OCI-M1 (cell line): ENCODE measurements at places on chromosomes 1 and 21.

DNA sequence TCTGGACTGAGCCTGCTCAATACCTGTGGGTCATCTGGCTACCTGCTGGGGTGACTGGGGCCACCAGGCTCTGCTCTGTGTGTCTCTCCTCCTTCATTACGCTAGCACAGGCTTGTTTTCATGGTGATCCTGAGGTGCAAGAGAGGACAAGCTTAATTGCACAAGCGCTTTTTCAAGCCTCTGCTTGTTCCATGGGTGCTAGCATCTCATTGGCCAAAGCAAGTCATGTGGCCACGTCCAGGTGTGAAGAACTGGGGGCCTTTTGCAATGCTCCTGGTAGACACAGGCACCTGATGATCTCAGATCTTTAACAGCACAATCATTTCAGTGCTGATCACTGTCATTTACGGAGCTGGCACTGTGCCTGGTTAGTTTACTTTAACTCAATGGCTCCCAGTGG, 114.6 kb downstream of the KAZN start:
- no peak for DNase-seq

DNA sequence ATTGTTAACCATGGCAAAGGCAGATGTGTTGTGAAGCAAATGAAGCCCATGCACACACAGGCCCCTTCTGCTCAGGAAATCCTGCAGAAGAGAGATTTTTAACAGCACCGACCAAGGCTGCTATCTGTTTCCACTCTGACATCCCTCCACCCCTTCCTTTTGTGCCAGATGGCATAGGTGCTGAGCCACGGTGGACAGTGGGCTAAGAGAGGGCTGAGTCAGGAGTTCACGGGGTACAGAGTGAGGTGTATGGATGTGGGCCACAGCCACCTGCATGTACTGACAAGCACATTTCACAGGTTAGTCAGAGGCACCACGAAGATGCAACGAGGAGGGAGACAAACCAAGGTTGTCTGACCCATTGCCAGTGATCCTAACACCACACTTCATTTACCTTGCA, 9.5 kb downstream of the RSPH1 start:
- no peak for DNase-seq

DNA sequence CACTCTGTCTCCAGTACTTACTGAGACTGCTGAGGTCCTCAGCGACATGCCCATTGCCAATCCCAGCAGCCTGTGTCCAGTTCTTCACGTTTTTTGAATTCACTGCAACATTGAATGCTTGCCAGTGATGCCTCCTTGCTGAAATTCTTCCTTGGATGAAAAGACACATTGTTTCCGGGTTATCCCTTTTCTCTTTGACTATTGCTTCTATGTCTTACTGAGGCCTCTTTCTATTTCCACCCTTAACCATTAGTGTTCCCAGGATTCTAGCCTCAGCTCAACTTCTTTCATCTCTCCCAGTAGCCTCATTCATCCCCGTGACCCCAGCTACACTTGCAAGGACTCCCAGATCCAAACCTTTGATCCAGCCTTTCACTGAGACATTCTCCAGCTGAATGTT, 46.5 kb upstream of the KIF26B start:
- DNase-seq: no peak

DNA sequence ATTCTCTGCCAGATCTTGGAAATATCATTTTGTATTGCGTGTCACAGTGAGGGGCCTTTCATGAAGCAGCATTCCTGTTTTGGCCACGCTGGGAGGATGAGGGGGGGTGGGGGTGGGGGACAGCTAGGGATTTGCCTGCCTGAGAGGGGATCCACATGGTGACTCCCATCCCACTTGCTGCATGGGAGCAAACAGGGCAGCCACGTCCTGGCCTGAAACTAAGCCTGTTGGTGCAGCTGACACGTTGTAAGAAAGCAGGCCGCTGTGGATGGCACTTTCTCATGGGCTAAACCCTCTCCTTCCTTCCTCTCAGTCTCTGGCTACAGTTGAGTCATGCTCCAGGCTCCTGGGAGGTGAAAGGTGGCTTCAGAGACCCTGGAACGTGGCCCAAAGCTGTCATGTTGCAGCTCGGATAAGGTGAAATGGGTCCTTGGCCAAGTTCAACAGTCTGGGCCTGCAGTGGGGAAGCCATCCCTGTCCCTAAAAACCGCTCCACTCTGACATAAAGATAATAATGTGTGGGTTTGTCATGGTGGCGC, 346.7 kb upstream of the VAMP3 start:
- no peak for DNase-seq

DNA sequence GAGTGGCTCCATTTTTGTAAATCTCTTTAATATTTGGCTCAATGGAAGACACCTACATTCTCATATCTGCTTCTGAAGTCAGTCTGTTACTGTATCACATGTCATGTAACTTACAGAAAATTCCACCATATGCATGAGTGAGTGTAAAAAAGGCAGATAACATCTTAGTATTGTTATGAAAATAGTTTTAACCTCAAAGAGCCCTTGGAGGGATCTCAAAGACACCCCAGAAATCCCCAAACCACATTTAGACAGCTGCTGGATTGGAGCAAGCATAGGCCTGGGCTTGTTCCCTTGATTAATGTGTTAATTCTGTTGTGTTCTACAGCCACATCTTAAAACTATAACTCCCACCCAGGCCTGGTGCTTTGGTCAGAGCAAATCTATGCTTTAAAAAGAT, 16.9 kb downstream of the MACO1 start:
- DNase-seq: no peak

- peak; percentile 85 for DNase-seq
Observed at GRCh38 chr1:154478639-154479038, 23.4 kb upstream of the TDRD10 start.

DNA sequence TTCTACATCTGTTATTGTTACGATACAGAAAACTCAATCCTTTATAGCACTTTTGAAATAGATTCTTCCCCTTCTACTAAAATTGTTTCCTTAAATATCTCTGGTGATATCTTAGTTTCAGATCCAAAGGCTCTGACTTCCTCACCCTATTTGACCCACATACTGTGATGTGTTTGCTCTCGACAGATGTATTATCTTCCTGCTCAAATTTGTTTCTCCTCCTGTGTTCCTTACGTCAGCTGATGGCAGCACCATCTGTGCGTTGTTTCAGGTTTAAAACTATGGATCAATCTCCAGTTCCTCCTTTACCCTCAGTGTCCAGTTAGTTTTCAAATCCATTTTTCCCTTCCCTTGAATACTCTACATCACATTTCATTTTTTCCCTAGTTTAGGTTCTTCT, 274.4 kb downstream of the RYR2 start:
- DNase-seq: no peak

DNA sequence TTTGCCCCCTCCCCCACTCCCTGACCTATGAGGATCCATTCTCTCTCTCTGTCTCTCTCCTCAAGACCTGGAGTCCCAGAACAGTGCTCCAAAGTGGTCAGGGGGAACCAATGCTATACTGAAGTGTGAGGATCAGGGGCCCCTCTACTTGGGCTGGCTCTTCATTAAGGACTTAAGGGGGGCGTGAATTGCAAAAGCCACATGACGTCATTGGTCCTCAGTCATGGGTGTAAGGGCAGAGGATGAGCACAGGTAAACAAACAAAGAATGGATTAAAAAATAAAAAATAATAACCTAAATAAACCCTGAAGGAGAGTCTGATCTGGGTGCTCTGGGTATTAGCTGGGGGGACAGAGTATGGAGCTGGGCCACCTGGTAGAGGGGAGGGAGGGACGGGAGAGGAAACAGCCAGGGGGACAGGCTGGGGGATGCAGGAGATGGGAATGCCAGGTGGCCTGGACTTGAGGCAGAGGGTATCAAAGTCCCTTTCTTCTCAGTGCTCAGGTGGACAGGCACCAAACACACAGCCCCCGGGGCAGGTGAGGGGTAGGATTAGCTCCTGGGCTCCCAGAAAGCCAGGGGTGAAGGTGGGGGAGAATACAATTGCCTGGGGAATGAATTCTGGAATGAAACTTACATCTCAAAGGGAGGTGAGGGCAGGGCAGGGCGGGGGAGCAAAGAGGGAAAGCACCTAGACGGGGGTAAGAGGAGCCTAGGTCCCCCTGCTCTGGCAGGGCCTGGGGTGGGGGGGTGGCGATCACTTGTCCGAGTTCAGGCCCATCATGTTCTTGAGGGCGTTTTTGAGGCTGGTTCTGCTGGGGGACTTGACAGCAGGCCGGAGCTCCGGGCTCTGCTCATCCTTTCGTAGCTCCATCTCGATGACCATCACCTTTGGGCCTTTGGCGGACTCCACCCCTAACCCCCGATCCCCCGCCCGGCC, 4.6 kb downstream of the MPZ start:
- no peak for DNase-seq

- no peak for DNase-seq
Observed at GRCh38 chr1:106584107-106584506, 472.4 kb upstream of the PRMT6 start.

DNA sequence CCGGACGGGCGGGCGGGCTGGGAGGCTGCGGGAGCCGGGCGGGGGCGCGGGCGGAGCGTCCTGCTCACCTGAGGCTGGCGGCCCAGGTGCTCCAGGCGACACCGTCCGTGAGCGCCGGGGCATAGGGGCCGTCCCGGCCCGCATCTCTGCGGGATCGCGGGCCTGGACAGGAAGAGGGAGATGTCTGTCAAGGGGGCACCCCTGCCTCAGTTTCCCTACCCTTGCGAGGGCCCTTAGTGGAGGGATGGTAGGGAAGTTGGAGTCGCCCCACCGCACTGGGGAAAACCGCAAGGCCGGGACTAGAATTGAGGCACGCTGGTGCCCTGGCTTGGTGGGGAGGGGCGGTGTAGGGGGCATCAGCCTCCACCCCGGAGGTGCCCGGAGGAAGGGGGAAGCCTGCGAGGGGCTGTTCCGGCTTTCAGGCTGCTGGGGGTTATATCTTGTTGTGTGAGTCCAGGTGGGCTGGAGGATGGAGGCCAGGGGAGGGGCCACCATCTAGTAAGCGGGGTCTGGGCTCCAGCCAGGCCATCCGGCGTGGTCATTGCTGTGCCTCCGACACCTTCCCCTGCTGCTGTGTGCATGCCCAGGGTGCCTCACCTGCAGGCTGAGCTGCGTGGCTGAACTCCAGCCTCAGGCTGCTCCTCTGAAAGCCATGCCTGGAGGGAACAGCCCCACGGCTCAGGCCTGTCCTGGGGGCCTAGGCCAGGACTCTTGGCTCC, 580 bp downstream of the VWA1 start:
- no peak for DNase-seq

- DNase-seq: no peak
Observed at GRCh38 chr1:240827786-240828185, 215.8 kb upstream of the GREM2 start.
